ENCODE measurements at places on chromosomes 7 and 10. TPM values are rescaled to one million over a fixed set of nuclear protein-coding genes. Genes with fewer than 3 reads are reported as not detected.

- DNase-seq = peak; percentile 61
Observed at GRCh38 chr10:122052701-122053100, 63.7 kb downstream of the TACC2 start.

DNA sequence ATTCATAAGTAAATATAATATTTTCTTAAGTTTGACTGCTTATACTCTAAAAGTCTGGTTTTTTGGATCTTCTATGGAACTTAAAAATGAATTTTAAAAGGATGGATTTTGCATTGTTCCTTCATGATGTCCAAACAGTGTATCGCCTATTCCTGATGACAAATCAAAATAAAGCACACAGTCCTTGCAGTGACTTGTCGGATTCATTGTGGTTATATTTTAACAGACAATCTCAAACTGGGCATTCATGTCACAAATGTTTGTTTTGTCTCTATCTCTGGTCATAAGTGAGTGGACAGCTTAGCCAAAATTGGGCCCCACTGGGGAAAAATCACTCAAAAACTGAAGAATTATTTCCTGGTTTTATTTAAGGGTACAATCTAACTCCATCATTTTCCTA lies 74.8 kb downstream of the LMBR1 start:
- DNase-seq = no peak

DNA sequence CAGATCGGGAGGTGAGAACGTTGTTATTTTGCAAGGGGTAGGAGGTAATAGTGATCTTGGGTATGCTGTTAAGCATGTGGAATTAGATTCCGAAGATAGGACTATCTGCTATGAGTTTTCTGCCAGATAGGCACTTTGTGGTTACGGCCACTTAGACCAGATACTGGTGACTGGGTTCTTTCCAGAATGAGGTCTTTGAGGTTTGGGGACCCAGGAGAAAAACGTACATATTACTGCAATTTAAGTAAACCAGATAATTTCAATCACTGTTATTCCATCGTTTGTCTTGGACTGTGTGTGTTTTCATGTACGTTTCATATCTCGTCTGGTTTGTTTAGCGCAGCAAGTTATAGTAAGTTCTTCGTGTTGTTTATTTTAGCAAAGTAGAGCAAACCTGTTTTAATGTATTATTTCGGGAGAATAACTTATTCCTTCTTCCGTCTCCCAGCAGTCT lies 312 bp downstream of the ARL4A start:
- DNase-seq = no peak

DNA sequence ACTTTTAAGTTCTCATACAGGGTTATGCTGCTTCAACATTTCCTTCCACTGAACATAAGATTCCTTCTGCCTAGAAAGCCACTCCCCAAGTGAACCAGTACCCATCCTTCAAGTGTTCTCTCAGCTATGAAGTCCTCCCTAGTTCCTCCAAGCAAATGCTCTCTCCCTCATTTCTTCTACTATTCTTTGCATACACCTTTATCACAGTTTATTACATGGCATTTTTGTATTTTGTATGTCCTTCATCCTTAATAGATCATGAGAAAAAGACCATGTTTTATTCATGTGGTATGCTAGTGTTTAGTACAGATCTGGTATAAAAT lies 1.9 kb downstream of the SYPL1 start:
- DNase-seq = no peak

DNA sequence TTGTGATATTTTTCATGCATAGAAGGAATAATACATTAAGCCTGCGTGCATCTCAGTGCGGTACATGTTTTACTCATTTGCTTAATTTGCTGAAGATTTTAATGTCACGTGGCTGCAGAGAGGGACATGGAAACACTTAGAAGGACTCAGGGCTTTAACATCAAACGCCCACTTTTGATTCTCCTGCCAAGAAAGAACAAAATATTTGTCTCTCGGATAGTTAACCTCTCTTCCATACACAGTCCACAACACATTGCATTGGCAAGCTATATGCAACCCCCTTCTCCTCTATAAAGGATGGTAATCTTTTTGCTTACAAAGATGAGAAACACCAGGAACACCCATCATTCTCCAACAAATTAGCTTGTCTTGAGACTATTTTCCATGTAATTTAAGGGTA lies 148.0 kb upstream of the NRP1 start:
- no peak for DNase-seq

Gene PRRT4
- 0.49 TPM for total RNA-seq

Gene PNLIPRP1
- not detected for total RNA-seq

Gene KLF6
- total RNA-seq = 171 TPM
